NCI-H446 treated with DMSO at 0.1 percent for 48 hours (cell line): ENCODE measurements at places on chromosomes 13 and 19.

DNA sequence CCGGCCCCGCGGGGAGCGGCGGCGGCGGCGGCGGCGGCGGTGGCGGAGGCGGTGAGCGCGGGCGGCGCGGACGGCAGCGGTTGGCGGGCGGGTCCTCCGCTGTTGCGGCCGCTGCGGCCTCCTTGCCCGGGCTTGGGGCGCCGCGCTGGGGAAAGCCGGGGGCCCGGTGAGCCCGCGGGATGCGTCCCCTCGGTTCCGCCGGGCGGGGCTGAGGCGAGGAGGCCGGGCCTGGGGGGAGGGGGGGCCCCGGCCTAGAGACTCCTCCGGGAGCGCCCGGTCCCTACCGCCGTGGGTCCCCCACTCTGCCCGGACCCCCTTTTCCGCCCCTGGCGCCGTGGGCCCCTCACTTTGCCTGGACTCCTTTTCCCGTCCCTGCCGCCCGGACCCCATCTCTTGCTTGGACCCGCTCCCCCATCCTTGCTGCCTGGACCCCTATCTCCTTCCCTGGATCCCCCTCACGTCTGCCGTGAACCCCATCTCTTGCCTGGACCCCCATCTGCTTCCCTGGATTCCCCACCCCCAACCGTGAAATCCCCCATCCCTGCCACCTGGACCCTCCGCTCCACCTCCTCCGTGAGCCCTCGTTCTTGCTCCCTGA lies 28.6 kb upstream of the NDUFS7 start:
- no peak for DNase-seq

DNA sequence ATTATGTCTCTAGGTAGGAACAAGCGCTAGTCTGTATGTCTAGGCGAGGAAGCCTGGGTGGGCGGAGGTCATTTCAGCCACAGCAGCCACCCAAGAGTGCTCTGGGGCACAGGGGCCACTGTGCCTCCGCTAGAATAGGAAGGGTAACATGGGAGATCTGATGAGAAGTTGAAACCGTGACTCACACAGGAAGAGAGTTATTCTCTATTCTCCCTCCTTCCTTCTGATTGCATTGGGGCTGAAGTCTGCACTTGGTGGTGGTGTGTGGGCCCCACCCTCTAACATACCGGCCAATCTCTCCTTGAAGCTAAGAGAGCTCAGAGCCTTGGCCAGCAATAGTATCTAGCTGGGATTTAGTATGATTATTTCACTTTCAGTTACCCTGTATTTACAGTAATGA lies 20.3 kb upstream of the GGACT start:
- no peak for DNase-seq

DNA sequence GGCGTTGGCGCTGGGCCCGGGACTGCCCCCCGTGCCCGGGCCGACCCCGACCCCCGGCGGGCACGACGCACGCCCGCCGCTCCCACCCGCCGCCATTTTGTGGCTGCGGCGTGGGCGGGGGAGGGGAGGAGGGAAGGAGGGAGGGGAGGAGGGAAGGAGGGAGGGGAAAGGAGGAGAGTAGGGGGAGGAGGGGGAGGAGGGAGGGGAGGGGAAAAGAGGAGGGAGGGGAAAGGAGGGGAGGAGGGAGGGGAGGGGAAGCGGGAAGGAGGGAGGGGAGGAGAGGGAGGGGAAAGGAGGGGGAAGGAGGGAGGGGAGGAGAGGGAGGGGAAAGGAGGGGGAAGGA lies at the start of gene BTBD2:
TSS of gene BTBD2 (minus strand) at position 107 of the 343 bp plus-strand sequence. CDS start at position 96, 11 bp downstream.
- DNase-seq = peak; percentile 41

- DNase-seq = no peak
These were observed 56.2 kb downstream of the CCNE1 start for GRCh38 chr19:29867984-29868383.

DNA sequence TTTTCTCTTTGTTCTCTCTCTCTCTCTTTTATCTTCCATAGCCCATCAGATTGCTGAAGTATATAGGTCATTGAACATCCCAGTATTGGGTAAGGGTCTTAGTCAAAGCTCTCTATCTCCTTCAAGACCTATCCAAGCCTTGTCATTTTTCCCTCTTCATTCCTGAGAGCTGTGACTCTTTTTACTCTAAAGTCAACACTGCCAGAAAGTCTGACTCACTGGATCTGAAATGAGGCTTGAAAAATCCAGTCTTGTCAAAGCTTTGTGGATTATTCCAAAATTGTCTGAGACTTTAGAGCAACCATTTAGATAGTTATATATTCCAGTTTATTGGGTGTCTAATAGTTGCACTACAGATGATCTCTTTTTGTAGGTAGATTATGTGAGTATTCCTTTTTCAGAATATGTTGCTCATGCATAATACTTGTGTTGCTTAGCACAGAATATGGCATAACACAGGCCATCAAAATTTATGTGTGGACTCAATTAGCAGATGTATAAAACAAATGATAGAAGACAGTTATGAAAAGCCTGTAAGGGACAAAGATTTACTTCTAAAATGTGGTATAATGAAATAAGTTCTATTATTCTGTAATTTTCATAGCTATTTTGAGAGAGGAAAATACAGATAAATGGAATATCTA lies 389.3 kb upstream of the PCDH9 start:
- no peak for DNase-seq
